ENCODE measurements at places on chromosomes 5 and 9. TPM values are rescaled to one million over a fixed set of nuclear protein-coding genes. Genes with fewer than 3 reads are reported as not detected.

GRCh38 chr5:43099640-43100039, 21.1 kb upstream of the ZNF131 start:
- no peak for DNase-seq

GRCh38 chr5:179198825-179199224, 138.7 kb downstream of the ZNF354C start:
- no peak for DNase-seq

GRCh38 chr5:181281077-181281983, 20.4 kb upstream of the TRIM52 start:
- no peak for DNase-seq

GRCh38 chr9:107112707-107113243, 170.3 kb upstream of the RAD23B start:
- no peak for DNase-seq

GRCh38 chr5:129445379-129445778, 14.7 kb upstream of the ADAMTS19 start:
- no peak for DNase-seq

DNA sequence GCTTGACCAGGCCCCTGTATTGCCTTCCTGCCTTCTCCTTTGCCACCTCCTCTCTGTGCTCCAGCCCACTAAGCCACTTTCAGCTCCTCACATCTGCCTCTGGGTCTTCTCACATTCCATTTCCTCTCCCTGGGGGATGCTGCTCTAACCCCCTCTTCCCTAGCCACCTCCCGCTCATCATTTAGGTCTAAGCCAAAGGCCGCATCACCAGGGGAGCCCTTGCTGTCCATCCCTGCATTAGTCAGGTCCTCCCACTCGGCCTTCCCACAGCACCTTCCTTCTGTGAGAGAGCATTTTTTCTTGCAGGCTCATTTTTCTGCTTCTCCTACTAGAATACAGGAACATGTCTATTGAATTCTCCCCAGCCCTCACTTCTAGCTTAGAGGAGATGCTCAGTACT, 72.6 kb upstream of the GALNT10 start:
- no peak for DNase-seq

- DNase-seq = no peak
Observed at GRCh38 chr9:129322022-129322621, 144.1 kb upstream of the IER5L start.

DNA sequence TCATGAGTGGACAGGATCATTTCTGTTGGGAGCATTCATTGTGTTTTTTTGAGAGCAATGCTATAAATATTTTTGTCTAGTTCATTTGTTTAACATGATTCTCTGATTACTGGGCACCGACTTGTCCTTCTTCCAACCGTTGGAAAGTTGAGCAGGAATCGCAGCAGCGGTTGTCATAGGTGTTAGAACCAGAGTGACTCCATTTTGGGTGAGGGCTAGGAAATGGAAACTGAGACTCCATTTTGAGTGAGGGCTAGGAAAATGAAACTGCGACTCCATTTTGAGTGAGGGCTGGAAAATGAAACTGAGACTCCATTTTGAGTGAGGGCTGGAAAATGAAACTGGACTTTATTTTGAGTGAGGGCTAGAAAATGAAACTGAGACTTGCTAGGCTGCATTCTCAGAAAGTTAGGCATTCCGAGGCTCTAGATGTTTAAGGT, 100.6 kb downstream of the ICE1 start:
- DNase-seq = no peak

GRCh38 chr9:93509084-93509483, 55.7 kb upstream of the FAM120AOS start:
- DNase-seq = no peak

- no peak for DNase-seq
Observed at GRCh38 chr5:73694089-73694488, 68.1 kb downstream of the ARHGEF28 start.

GRCh38 chr5:560792-561166, 36.5 kb upstream of the SLC9A3 start:
- no peak for DNase-seq

Gene TMEM252
- not detected for total RNA-seq

Gene SPTLC1
- total RNA-seq = 17.5 TPM

Gene SMIM15
- total RNA-seq = 25.8 TPM

Gene CAMK2A
- 17.5 TPM for total RNA-seq

Gene VCAN
- total RNA-seq = 21.3 TPM
